ENCODE measurements at places on chromosomes 1 and 21.

- DNase-seq: no peak
Observed at GRCh38 chr21:38289705-38290485, 33.1 kb downstream of the KCNJ15 start.

GRCh38 chr21:36661511-36662309 is 37.2 kb upstream of the SIM2 start:
- no peak for DNase-seq

- DNase-seq: no peak
Observed at GRCh38 chr1:155166471-155167165, 6.5 kb downstream of the KRTCAP2 start.

GRCh38 chr1:110176299-110176956 is 26.1 kb downstream of the SLC6A17 start:
- no peak for DNase-seq

GRCh38 chr21:20882462-20883407 is 115.5 kb upstream of the NCAM2 start:
- no peak for DNase-seq

GRCh38 chr1:16978567-16979474 is 1.6 kb downstream of the MFAP2 start:
- DNase-seq: no peak

- DNase-seq: no peak
Observed at GRCh38 chr1:10415211-10415930, 14.9 kb upstream of the CENPS start.

DNA sequence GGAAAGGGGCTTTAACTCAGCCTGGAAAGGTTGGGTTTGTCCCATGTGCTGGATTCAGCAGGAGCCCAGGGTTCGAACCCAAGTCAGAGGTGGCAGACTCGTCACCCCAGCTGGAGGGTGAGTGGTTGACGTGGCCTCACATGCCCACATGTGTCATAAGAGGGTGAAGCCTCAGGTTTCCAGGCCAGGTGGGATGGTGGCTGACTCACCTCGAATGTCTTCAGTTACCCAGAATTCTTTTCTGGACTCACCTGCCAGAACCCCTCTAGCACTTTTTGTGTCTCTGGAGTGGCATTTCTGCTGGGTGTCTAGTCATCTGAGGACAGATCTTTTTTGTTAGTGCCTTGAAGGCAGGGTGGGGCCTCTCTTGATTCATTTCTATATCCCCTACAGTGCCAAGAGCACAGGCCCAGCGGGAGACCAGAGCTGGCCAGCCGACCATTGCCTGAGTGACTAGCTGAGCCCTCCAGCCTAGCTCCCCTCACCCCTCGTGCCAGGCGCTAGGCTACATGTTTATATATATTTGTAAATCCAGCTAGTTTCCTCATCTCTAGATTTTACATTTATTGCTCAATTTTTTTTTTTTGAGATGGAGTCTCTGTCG is 28.1 kb downstream of the IL6R start:
- no peak for DNase-seq

GRCh38 chr1:166165661-166166328 is 1.0 kb downstream of the FAM78B start:
- DNase-seq: no peak

GRCh38 chr1:183032122-183032921 is 9.1 kb downstream of the LAMC1 start:
- no peak for DNase-seq

DNA sequence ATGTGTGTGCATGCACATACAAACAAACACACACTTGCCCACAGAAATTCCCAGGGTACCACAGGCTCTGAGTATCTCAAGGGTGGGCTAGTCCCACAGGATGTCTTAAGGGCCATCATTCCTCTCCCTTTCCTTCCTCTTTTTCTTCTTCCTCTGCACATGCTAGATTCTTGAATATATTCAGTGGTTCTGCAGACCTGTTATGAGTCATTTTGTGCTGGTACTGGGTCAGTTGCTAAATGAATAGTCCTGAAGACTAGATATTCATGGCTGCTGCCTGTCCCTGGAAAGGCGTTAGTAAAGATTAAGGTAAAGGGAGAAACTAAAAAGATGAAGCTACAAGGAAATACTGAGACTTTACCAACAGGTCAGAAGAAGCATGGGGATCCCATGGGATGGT is 256.7 kb upstream of the KIAA0040 start:
- DNase-seq: no peak

DNA sequence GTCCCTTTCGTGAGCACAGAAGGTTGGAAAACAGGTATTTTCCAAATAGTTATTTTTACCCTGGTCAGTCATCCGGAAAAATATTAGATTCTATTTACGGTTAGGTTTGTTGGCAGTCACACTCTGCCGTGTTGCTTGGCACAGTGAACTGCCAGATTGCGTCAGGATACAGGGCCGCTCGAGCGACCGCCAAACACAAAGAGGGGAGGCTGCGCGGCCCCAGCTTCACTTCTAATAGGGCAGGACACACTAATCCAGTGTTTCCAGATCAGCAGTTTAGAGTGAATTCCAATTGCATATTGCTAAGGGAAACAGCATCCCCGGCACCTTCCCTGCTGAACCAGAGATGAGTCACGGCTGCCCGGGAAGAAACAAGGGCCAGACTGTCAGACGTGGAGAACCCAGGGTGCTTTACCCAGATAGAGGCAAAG is 22.9 kb downstream of the UMODL1 start:
- DNase-seq: no peak

- peak; percentile 69 for DNase-seq
Observed at GRCh38 chr1:25675729-25676476, 59.3 kb downstream of the MAN1C1 start.

GRCh38 chr1:33180911-33181890 is 642 bp downstream of the TRIM62 start:
- peak; percentile 80 for DNase-seq

- DNase-seq: no peak
Observed at GRCh38 chr1:85998105-85998855, 158.3 kb downstream of the COL24A1 start.

DNA sequence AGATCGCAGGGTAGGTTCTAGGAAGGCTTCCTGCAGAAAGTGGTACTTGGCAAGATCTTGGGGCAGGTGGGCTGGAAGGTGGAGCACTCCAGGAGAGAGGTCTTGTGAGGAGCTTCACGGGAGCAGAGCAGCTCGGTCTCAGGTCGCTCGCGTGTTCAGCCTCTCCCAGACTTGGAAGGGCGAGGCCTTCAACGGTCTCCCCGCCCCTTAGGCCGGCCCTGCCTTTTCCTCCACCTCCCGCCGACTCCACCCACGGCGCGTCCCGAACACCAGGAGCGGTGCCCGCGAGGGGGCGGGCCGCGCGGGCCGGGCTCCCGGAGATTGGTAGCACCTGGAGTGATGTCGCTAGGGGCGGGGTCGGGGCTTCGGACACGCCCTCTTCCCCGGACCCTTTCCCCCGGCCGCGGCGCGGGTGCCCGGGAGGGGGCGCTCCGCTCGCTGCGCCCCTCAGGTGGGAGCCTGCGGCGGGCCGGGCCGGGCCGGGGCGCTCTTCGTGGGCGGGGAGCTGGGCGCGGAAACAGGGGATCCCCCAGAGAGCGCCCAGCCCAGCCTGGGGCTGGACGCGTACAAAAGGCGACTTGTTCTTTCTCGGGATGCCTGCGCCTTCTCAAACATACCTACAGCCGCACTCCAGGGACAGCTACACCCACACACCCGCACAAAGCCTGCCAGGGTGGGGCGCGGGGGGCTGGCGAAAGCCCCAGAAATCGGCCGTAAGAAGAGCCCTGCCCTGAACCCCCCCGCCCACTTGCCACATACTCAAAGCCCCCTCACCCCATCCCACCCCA is 35.5 kb downstream of the AHDC1 start:
- peak; percentile 87 for DNase-seq

- no peak for DNase-seq
Observed at GRCh38 chr1:173057984-173058383, 7.2 kb upstream of the TNFSF18 start.

GRCh38 chr1:159960721-159961381 is 6.8 kb upstream of the SLAMF9 start:
- DNase-seq: no peak

DNA sequence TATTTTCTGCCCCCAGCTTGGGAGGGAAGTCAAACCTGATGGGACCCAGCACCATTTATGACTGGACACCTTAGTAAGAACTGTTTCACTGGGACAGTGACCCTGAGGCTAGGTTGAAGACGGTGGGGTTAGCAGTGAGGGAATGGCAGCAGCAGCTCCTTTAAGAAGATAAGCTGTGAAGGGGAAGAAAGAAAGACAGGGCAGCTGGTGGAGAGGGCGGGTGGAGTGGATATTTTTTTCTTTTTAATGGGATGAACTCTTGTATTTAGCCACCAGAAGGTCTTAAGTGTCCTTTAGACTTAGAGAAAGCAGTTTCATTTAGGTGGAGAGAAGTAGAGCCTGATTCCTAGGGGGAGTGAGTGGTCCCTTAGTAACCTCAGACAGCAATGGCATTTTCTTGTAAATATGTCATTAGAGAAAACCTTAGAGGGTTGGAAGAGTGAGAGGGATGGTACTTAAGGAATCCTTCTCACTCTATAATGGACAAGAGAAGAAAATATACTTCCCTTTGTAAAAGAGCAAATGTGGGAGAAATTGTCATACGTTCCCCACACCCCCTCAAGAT is 187.5 kb downstream of the HHAT start:
- no peak for DNase-seq

DNA sequence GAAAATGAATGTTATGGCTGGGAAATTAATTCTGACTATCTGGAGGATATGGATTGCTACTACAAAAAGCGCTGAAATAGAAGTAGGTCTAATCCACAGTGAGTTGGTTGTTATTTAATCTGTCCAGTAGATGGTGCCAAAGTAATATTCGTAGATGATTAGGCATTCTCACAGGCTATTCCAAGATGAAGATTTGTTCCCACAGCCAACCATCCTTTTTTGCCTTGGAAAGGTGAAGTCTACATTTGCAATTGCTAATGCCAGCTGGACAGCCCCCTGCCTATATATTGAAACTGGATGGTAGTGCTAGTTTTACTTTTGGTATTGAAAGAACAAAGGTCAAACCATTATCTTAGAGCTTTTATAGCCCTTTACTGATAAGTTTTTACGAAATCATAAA is 43.8 kb downstream of the RBM11 start:
- no peak for DNase-seq

- DNase-seq: no peak
Observed at GRCh38 chr1:74731399-74732052, 1.3 kb downstream of the CRYZ start.

DNA sequence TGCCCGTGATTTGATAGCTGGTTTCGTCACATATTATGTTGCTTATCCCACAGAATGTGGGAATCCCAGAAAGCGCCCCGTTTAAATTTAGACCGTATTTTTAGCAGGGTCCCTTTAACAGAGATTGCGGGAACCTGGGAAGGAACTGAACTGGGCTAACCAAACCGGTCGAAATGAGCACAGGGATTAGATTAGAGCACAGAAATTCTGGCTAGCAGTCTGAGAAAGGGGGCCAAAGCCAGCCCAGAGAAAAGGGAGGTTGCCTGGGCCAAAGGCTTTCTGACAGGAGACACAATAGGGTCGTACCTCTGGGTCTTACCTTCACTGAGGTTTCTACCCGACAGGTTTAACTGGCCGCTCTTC is 327 bp downstream of the LRRC40 start:
- DNase-seq: no peak

- no peak for DNase-seq
Observed at GRCh38 chr1:110967256-110967655, 3.5 kb upstream of the LRIF1 start.

GRCh38 chr21:34158866-34159835 is 85.8 kb downstream of the MRPS6 start:
- no peak for DNase-seq

GRCh38 chr1:53210954-53211353 is 9.5 kb downstream of the CZIB start:
- DNase-seq: no peak

- DNase-seq: no peak
Observed at GRCh38 chr21:28752131-28752530, 240.5 kb downstream of the LTN1 start.

DNA sequence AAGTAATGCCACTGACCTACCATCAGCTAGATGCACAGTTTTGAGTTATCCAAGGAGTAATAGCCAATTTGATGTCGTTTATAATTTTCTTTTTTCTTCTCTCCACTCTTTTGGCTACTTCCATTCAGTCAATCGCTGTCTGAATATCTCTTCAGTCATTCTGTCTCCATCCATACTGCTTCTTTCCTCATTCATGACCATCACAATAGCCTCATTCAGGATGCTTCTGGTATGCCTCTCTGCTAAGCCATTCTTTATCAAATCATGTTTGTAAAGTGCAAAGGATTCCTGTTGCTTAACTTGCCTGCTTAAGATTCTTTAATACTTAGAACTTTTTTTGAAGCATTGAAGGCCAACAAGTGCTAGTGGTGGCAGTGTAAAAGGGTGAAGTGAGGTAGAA is 20.2 kb downstream of the TYW3 start:
- DNase-seq: no peak

DNA sequence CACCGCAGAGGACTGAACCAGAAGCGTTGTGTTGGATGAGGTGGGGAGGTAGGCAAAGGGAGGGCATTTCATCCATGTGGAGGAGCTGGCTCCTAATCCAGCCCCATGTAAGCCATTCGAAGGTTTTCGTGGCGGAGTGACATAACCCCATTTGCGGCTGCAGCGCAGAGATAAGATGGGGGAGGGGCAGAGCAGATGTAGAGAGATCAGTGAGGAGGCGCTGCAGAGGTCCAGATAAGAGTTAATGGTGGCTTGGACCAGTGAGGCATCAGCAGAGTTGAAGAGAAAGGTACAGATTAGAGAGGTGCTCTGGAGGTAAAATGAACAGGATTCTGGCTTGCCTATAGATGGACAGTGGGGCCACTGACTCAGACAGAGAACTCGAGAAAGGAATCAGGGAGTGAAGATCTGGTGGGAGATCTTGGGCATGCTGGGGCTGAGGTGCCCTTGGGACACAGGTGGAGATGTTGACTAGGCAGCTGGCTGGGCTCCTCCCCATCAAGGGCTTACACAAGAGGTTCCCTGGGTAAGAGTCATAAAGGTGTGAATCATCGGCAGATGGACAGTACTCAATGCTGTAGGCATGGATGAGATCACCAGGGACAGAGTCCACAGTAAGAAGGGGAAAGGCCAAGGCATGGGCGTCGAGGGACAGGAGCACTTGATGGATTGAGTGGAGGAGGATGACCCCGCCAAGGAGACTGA is 7.8 kb upstream of the PTPRF start:
- no peak for DNase-seq

- DNase-seq: peak; percentile 41
Observed at GRCh38 chr21:29376556-29376955, 77.8 kb downstream of the BACH1 start.

DNA sequence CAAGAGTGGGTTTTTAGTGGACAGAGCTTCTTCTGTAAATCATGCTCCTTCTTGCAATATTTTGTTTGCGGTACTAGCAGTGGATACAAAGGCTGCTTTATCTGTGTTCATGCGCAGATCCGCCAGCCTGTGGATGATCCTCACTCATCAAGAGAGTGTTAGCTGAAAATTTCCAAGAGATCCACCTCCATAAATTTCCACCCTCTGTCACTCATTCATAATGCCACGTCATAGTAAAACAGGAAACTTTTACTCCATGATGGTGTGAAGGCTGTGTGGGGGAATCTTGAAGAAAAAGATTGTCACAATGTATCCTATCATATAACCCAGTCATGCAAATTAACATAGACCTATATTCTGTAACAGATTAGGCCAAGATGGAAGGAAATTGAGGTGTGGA is 4.4 kb upstream of the MAPKAPK2 start:
- no peak for DNase-seq

GRCh38 chr21:42863504-42863870 is 15.9 kb downstream of the WDR4 start:
- no peak for DNase-seq

- DNase-seq: no peak
Observed at GRCh38 chr1:201531551-201532425, 7.1 kb upstream of the NAV1 start.

GRCh38 chr1:230682274-230682673 is 31.6 kb downstream of the AGT start:
- DNase-seq: no peak

- no peak for DNase-seq
Observed at GRCh38 chr1:22791831-22792347, 81.2 kb downstream of the EPHB2 start.

Measured in activated CD4-positive, CD25-positive, alpha-beta regulatory T cell treated with anti-CD3 and anti-CD28 coated beads, Interleukin-2, amount 50 U/mL, for 72 hours (primary cell).